ENCODE measurements at places on chromosomes 2 and 18.

DNA sequence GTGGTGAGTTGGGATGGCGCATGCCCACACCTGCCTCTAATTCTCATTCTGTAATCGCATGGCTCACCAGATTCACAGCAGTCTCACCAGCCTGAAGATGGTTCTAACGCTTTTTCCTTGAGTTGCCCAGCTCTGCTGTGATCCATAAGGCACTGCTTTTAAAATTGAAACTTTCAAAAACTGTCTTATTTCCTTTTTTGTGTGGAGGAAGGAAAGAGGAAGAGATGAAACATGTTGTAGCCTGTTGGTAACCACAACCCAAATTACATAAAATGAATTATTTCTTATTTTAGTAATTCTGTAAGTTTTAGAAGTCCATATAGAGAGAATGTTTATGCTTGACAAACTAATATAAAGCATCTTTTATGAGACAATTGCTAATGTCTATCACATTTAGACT lies 165.4 kb downstream of the RBM43 start:
- DNase-seq: no peak

- DNase-seq: no peak
These were observed 39.6 kb upstream of the KLF7 start for GRCh38 chr2:207205173-207205957.

- no peak for DNase-seq
These were observed 151.7 kb downstream of the MCFD2 start for GRCh38 chr2:46763861-46764260.

- no peak for DNase-seq
These were observed 43.1 kb downstream of the C2orf74 start for GRCh38 chr2:61205132-61205531.

- DNase-seq: no peak
These were observed 28.6 kb downstream of the CRACDL start for GRCh38 chr2:98907385-98907784.
